ENCODE measurements at places on chromosomes 16 and 17. TPM values are rescaled to one million over a fixed set of nuclear protein-coding genes. Genes with fewer than 3 reads are reported as not detected.

DNA sequence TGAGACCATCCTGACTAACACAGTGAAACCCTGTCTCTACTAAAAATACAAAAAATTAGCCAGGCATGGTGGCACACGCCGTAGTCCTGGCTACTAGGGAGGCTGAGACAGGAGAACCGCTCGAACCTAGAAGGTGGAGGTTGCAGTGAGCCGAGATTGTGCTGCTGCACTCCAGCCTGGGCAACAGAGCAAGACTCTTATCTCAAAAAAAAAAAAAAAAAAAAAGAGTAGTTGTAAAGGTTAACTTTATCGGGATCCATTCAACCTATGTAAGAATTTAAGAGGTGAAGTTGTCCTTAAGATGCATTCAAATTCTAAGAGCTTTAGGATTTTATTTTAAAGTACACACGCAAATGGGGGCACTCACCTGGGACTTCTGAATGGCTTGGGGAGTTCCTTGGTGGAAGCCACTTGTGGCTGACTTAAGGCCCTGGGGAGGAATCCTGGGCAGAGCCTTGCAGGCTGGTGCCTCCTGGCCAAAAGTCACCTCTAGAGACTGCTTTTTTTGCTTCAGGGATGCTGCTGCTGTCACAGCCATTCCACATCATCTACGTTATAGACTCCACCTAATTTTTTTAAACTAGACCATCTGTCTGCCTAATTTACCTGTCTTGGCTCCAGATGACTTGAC, 3.3 kb downstream of the CTCF start:
- DNase-seq = no peak

Gene CCDC40
- 7.0 TPM for total RNA-seq

Gene SCRN2
- 17.5 TPM for total RNA-seq

GRCh38 chr16:17294856-17295255, 175.9 kb downstream of the XYLT1 start:
- no peak for DNase-seq

- peak; percentile 49 for DNase-seq
These were observed 63.0 kb downstream of the BAIAP2 start for GRCh38 chr17:81097943-81098308.

GRCh38 chr17:66354472-66354871, 52.1 kb downstream of the PRKCA start:
- no peak for DNase-seq

DNA sequence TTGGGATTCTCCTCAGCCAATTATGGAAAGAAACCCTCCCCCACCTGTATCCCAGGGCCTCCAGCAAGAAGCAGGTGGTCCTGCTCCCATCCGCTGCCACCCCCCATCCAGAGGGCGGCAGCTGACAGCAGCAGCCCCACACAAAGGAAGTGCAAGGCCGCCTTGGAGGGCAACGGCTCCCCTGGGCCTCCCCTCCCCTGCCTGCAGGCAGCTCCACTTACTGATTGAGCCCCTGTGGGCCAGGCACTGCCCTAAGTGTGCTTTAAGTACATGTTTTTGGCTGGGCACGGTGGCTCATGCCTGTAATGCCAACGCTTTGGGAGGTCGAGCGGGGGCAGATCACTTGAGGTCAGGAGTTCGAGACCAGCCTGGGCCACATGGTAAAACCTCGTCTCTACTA, 257.6 kb downstream of the PARN start:
- no peak for DNase-seq

DNA sequence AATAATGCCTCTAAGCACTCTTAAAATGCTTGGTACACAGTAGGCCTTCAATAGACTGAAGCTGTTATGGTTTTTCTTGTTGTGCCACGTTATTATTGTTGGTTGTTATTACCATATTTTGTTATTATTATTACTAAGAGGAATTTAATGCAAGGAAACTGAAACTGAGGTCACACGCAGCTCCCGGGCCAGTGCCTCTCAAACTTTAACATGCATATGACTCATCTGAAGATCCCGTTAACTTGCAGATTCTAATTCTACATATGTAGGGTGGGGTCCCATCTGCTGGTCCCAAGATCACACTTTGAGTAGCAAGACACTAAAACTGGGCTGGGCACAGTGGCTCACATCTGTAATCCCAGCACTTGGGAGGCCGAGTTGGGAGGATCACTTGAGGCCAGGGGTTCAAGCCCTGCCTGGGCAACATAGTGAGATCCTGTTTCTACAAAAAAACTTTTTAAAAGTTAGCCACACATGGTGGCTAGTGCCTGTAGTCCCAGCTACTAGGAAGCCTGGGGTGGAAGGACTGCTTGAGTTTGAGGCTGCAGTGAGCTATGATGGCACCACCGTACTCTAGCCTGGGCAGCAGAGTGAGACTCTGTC, 888 bp downstream of the ACSM5 start:
- DNase-seq = no peak

GRCh38 chr17:79793924-79794304, 3.0 kb downstream of the CBX8 start:
- no peak for DNase-seq

Gene PMP22
- 41.7 TPM for total RNA-seq

- DNase-seq = no peak
These were observed 26.8 kb downstream of the ENDOV start for GRCh38 chr17:80441598-80442322.

All from astrocyte (in vitro differentiated cells and primary cell).